ENCODE measurements at places on chromosomes 7 and 10. TPM values are rescaled to one million over a fixed set of nuclear protein-coding genes. Genes with fewer than 3 reads are reported as not detected.

ACSL5 gene
- total RNA-seq: 5.0 TPM

UTF1 gene
- total RNA-seq: not detected

- DNase-seq: no peak
These were observed 68.2 kb upstream of the INPP5A start for GRCh38 chr10:132469197-132469884.

DNA sequence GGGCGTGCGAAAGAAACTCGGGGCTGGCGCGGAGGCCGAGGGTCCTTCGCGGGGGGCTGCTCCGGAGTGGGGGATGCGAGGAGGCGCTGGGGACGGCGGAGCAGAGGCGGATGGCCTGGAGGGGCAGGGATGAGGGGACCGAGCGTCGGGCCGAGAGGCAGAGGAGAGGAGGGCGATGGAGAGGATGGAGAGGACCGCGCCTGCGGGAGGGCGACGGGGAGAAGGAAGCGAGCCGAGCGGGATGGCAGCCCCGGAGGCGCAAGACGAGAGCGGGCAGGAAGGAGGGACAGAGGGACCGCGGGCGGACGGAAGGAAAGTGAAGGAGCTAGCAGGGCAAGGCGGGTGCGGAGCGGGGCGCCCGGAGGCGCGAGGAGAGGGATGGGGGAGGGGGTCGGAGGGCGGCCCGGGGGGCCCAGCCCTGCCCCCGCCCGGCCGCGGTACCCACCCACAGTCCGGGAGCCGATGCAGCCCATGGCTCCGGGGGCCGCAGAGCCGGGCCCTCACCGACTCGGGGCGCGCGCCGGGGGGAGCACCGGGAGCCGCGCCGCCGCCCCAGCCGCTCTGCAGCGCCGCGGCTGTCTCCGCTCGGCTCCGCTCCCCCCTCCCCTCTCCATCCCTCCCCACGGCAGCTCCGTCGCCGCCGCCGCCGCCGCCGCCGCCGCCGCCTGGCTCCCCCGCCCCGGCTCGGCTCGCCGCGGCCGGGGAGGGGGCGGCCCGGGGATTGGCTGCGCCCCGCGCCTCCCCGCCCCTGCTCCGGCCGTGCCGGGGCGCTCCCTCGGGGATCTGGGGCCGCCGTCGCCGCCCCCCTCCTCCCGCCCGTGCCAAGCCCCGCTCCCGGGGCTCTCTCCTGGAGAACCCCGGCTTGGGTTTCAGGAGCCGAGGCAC, at the start of gene FAM131B:
TSS of gene FAM131B (minus strand) at position 583 of the 885 bp plus-strand sequence. CDS start at position 473, 110 bp downstream.
- DNase-seq: no peak

DNA sequence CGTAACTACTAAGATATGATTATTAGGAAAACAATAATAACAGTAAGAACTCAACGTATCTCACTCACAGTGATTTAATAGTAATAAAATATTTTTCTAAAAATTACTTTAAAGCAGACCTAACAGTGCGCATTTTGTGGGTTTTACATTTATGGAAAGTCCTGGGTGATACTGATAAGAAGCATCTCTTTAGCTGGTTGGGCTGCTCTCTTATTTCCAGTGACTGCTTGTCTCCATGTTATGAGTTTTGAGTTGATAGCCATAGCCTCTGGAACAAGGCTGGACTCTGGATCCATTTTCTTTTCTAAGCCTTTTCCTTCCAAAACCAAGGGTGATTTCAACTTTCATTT, 29.5 kb upstream of the INHBA start:
- DNase-seq: no peak

GRCh38 chr7:80385508-80385907, 126.4 kb downstream of the GNAT3 start:
- no peak for DNase-seq

Data from HFFc6 (cell line).